NCI-H1105 (cell line): ENCODE measurements at places on chromosomes 1 and 21.

- no peak for DNase-seq
Observed at GRCh38 chr1:117608758-117609157, 2.9 kb downstream of the TENT5C start.

GRCh38 chr1:29123053-29123886 lies 433 bp downstream of the TMEM200B start:
- no peak for DNase-seq

DNA sequence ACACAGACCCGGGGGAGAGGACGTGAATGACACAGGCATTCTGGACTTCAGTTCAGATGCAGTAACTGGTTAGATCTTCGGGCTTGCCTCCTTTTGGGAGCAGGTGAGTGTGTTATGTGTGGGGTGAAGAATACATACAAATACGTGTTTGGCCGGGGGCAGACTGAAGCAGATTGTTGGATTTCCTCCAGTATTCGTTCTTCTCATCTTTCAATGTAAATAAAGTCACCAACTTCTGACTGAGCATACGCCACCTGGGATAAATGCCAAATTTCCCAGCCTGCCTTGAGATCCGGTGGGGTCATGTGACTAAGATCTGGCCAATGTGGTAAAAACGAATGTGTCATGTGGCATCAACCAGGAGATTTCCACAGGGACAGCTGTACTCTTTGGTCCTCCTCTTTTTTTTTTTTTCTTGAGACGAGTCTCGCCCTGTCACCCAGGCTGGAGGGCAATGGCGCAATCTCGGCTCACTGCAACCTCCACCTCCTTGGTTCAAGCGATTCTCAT lies 189.8 kb downstream of the RGS7 start:
- no peak for DNase-seq

DNA sequence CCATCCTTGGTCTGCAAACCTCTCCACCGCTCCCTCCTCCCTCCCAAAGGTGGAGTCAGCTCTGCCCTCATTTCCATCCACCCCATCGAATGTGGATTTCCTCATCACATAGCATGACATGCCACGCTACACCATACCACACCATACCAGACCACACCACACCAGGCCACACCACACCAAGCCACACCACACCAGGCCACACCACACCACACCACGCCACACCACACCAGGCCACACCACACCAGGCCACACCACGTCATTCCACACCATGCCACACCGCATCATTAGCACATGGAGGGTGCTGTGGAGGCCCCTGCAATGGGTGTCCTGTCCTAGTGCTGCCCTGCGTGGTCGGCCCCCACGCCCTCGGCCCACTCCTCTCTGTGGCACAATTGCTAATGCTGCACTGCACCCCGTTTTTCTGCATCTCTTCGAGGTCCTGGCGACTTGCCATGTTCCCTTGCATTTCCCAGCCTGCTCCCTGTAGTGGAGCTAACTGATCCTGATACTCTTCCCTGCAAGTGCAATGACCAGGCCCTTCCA lies 11.3 kb downstream of the DFFB start:
- no peak for DNase-seq

DNA sequence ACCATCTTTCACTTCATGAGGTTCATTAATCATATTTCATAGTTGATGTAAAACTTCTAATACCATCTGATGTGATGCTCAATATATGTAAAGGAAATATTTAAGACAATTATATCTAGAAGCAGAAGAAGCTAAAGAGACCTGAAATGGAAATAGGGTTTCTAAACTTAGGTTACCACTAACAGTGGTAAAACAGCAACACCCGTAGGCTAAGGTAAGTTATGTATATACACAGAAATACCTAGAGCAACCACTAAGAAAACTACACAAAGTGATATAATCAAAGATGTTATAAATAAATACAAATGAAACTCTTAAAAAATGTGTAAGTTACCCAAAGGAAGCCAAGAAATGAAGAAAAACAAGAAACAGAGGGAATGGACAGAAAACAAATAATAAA lies 61.1 kb upstream of the TNFSF4 start:
- DNase-seq, result no peak

DNA sequence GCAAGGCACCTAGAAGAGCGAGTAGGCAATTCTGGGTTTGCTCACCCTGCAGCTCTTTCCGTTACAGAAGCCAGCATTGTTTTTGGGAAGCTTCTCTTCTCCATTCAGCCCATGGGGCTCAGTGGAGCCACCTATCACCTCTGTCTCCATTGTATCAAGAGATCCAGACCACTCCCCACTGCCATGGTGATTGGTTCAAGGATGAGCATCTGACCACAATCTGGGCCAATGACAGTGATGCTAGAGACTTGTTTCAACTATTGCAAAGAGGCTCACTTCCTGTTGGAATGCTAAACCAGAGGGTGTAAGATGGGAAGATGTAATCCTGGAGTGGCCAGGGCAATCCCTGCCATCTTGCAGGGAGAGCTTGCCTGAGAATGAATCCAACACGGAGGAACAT lies 6.6 kb downstream of the SPATA21 start:
- no peak for DNase-seq

GRCh38 chr1:86409416-86410021 lies 13.4 kb upstream of the ODF2L start:
- DNase-seq, result no peak

DNA sequence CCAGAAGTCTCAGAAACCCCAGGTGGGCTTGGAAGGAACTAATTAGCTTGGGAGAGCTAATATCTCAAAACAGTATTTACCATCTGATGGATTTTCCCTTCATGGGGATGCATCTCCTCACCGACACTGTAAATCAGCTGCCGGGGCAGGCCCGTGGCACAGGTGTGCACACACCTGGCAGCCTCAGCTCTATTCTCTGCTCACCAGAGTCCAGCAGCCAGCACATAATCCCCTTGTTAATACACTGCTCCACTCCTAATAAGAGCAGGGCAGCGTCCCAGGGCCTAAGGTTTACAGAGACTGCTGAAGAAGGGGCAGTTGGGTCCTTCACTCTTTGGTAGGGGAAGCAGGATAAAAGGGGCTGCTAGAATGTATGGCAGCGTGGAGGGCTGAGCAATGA lies 200.0 kb downstream of the TOMM20 start:
- no peak for DNase-seq

- DNase-seq, result peak; percentile 2
Observed at GRCh38 chr1:20216574-20216973, 30.3 kb upstream of the PLA2G2C start.
